Stimulated activated CD8-positive, alpha-beta memory T cell treated with anti-CD3 and anti-CD28 coated beads, Interleukin-2, amount 100 ng/mL, for 48 hours (primary cell): ENCODE measurements at places on chromosomes 16 and 17.
A peak's percentile ranks its signal among the peaks of the same experiment; 100 is the strongest.

DNA sequence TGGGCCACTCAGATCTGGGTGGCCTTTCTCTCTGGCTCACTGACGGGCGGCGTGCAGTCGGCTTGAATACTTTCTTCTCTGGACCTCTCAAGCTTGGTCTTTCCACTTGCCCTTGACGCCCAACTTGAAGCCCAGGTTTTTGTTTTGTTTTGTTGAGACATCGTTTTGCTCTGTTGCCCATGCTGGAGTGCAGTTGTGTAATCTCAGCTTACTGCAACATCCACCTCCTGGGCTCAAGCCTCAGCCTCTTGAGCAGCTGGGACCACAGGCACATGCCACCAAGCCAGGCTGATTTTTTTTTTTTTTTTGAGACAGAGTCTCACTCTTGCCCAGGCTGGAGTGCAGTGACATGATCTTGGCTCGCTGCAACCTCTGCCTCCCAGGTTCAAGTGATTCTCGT, 22.7 kb upstream of the KIF19 start:
- DNase-seq: no peak

GRCh38 chr17:49497148-49498028, 2.3 kb downstream of the NGFR start:
- no peak for DNase-seq

GRCh38 chr16:59259074-59259949, 525.2 kb upstream of the GOT2 start:
- peak; percentile 3 for DNase-seq

DNA sequence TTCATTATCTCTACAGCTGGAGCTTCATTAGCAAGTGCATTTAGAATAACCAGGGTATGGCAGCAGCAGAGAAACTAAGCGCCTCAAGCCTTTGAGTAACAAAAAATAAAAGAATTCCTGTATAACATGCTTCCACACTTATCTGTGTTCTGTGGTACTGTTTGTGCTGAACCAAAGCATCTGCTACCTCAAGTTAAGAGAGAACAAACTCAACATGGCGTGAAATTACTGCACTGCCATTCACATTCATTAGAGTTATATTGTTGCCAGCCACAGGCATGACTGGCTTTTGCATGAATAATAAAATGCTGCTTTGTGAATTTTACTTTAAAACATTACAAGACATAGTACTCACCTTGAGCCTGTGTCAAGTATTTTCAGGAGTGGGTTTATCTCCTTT, 76.6 kb downstream of the NLK start:
- DNase-seq: no peak

GRCh38 chr16:81590714-81591544, 146.3 kb downstream of the CMIP start:
- DNase-seq: no peak

GRCh38 chr16:89150090-89150835, 21.3 kb upstream of the CDH15 start:
- DNase-seq: no peak

- DNase-seq: no peak
Observed at GRCh38 chr16:66408163-66409048, 18.7 kb upstream of the BEAN1 start.

- DNase-seq: no peak
Observed at GRCh38 chr17:45580924-45581323, 90.4 kb upstream of the PLEKHM1 start.

- DNase-seq: no peak
Observed at GRCh38 chr16:30663820-30664219, 5.6 kb downstream of the FBRS start.

GRCh38 chr16:75116081-75116910, at the start of gene LDHD:
TSS of gene LDHD (minus strand) at chr16:75116780. CDS start at chr16:75116720, 60 bp downstream.
- no peak for DNase-seq

DNA sequence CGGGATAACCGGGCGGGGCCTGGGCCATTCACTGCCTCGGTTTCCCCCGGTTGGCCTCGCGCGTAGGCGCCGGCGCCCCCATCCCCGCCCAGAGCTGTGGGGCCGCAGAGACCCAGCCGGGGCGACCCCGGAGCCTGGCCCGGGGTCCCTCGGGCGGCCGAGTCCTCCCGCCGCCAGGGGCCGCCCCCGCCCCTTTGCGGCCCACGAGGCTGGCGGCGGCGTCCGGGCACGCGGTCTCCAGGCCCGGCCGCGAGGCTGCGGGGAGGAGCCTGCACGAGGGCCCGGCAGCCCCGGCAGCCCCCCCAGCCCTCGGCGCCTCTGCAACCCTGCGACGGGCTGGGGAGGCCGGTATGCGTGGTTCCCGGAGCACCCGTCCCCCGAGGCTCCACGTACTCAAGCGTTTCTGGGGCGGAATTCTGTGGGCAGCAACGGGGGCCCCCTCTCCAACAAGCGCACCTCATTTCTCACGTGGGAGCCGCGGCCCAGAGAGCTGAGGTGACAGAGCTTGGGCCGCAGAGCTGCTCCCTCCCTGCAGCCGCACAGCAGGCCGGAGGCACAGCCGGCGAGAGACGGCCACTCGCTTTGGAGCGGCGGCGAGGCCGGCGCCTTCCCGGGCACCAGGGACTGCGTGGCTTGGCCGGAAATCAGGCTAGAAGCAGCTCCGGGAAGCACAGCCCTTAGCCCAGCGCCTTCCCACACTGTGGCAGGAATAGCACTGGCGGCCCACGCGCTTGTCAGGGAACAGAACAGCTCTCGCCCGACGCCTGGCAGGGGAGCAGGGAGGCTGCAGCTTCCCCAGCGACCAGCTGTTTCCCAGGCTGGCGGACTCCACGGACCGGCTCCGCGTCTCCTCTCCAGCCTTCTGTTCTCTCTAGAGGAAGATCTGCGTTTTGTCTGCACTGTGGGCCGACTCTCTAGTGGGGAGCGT, 867 bp upstream of the LIMD2 start:
- no peak for DNase-seq

GRCh38 chr17:64038331-64039105, 18.1 kb upstream of the ICAM2 start:
- no peak for DNase-seq

GRCh38 chr17:7511108-7511507, 26.9 kb downstream of the POLR2A start:
- no peak for DNase-seq

- no peak for DNase-seq
Observed at GRCh38 chr16:57873218-57873617, 70.9 kb upstream of the KIFC3 start.

- no peak for DNase-seq
Observed at GRCh38 chr16:68022278-68022727, 729 bp downstream of the DDX28 start.

- no peak for DNase-seq
Observed at GRCh38 chr17:38579934-38580333, 25.8 kb downstream of the SRCIN1 start.

DNA sequence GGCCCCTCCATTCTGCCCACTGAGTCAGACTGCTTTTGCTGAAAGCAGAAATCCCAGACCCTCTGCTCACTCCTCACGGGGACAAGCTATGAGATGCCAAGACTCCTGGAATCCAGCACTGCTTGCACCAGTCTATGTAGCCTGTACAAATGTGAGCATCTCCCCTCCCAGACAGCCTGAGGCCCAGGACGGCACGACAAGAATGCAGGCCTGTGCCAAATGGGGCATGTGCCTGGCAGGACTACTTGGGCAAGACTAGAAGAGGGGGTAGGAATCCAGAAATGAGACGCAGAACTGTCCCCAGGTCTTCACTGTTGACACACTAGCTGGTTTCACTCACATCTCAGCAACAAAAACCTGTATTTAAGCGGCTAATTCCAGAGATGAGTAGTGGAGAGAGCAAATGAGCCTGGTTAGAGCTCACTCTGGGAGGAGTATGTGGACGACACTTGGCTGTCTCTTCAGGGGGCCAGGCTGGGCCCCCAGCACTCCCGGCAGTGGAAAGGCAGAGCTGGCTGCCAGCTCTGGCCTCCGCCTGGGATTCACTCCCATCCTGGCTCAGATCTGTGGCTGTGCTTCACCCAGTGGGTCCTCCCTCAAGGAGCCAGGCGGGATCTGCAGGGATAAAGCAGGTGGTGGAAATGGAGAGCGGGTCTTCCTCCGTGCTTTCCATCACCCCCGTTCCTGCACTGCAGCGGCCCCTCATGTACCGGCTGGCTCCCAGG, 2.9 kb upstream of the MYO1C start:
- no peak for DNase-seq

- DNase-seq: no peak
Observed at GRCh38 chr17:11404431-11405276, 163.6 kb downstream of the SHISA6 start.

GRCh38 chr17:155576-155975, 18.2 kb downstream of the SCGB1C2 start:
- DNase-seq: no peak

DNA sequence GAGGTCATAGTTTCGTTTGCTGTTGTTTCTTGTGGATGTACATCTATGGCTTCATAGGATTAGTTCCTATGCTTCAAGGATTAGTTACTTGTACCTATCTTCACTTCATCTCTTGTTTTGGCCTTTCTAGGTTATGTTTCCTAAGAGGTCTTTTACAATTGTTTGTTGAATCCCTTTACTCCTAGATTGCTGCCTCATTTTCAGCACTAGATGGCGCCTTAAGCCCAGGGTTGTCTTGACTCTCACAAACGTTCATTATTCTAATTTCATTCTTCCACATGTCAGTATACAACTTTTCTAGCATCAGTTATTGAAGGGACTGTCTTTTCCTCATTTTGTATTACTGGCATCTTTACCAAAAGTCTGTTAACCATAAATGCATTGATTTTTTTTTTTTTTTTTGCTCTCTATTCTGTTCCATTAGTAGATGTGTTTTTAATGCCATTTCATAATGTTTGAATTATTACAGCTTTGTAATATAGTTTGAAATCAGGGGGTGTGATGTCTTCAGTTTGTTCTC, 45.0 kb upstream of the NACA2 start:
- DNase-seq: peak; percentile 4

DNA sequence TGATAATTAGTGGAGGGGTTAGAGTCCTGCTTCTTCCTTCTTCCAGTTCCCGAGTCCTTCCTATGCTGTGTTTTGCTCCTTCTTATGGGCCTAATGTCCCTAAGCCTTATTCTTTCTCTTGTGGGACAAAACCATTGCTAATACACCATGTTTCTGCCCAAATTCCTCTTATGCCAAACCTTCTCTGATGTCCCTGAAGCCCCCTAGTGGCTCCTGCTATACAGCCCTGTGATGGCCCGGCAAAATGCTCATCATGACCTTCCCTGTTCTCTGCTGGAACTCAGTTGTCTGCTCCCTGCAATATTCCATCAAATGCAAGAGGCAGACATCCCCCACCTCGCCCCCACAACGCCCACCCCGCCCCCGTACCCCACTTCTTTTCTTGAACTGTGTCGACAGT, 171.6 kb downstream of the CDH11 start:
- no peak for DNase-seq

- no peak for DNase-seq
Observed at GRCh38 chr17:3475251-3475685, 529 bp upstream of the ASPA start.

DNA sequence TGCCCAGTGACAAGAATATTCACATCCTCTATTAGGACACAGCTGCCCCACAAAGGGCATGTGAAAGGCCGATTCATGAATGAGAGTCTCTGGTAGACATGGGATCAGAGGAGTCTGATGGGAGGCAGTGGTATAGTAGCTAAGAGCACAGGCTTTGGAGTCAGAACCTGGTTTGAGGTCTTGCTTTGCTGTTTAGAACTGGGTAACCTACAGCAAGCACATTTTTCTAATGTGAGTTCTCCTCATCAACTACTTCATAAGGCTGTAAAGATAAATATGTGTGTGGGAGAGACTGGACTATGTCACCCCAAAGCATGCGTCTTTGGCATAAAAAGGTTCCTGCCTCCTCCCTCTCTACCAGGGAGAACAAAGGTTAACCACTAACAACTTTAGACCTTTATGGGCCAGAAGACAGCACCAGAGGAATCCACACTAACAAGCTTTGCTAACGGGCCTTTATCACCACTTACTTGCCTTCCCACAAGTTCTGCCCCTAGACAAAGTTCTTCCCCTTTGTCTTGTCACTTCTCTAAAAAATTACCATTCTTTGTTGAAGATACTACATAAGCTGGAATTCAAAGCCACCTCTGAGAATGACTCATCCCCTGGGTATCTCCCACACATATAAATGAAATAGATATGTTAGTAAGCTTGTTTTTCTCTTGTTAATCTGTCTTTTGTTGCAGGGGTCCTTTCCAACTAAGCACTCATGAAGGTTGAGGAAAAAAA, 21.1 kb downstream of the CDR2 start:
- no peak for DNase-seq

DNA sequence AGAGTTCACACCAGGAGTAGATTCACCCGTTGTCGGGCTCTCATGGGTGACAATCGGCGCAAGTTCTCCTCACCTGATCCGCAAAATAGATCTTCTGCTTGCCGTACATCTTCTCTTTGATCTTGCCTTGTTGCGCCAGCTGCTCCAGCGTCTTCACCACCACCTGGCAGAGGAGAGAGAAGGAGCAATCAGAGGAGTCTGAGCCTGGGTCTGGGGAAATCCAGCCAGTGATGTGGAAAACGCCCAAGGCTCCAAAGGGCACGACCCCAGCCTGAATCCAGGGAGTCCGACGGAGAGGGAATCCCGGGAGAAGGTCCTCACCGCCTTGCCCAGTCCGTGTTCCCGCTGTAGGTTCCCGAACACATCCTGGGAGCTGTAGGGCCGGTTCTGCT, 393 bp downstream of the PSMC3IP start:
- DNase-seq: no peak

DNA sequence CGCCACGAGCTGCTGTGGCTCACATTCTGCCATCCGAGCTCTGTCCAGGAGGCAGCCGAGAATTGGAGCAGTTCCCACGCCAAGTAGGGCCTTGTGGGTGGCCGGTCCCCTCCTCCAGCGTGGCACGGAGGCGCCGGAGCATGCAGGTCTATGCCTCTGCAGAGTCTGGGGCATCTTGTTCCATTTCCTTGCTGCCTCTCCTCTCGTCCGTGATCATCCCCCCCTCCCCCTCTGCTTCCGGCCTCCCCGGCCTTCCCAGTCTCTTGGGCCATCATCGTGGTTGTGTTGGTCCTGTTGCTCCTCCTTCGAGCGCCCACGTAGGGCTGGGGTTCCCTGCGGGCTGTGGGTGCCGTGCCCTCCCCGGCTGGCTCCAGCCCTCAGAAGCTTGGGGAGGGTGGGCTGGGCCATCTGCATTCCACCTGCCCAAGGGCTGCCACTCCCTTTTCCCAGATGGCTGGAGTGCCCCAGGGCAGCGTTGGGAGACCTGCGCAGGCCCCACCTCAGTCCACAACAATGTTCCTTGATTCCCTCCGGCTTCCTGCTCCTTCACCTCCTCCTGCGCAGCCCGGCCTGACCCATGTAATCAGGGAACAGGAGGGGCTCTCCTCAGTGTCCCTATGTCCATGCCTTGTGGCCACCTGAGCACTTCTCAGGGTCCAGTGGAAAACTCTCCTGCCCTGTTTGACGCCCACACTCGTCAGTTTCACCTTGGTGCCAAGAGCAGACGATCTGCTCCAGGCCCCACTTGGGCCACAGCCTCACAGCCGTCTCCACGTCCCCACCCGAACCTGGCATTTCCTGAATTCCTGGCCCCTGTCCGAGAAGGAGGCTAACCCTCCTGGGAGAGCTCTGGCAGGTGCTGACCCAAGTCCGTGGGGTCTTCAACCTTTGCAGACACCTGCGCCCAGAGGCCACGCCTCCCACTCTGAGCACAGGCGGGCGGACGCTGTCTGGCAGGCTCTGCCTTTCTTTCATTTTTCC, 37.1 kb downstream of the BAIAP2 start:
- no peak for DNase-seq
